ENCODE measurements at places on chromosomes 5 and 9.

DNA sequence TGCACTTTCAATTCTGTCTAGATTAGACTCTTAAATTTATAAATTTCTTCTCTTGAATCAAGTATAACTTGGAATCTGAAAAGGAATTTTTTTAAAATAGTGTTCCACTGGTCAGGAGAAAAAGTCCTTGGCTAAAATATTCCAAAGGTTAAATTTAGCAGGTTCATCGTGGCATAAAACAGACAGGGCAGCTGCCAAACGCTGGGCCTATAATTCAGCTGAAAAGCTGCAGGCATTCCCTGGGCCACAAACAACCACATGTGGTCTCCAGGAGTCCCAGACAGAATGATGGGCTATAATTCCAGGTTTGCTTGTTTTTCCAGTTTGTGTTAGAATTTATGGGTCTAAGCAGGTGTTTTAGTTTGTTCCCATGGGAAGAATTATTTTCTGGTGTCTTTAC, 71.1 kb upstream of the RETREG1 start:
- DNase-seq = no peak

GRCh38 chr5:172789687-172790495, 18.9 kb upstream of the DUSP1 start:
- no peak for DNase-seq

DNA sequence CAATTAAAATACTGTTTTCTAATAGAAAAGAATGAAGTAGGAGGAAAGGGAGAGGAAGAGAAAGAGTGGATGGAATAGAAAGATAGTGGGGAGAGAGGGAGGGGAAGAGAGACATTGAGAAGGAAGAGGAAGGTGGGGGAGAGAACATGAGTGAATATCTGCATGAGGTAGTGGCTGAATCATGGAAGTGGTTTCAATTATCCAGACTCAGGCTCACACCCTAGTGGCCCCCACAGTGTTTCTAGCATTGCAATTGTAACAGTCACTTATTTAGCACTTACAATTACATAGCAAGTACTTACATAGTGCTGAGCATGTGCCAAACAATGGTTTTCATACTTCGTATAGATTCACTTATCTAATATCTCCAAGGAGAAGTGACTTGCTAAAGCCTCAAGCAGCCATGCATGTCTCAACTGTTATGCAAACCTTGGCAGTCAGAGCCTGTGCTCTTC, 72.7 kb downstream of the CAST start:
- DNase-seq = no peak

DNA sequence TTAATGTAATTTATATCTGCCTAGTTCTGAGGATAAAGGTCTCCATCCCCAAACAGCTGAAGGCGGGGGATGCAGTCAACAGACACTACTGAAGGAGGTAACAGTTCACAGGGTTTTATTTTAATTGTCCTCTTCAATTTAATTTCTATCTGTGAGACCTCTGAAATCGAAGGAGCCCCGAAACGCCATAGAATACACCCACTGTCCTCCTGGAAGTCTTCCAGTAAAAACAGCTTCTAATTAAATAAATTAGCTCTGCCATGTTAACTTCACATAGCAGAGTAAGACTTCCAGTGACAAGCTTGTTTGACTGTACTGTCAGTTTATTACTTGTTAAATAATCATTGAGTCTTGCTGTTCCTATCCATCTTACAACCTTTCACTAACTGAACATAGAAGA, 193.5 kb downstream of the SEC61B start:
- no peak for DNase-seq

DNA sequence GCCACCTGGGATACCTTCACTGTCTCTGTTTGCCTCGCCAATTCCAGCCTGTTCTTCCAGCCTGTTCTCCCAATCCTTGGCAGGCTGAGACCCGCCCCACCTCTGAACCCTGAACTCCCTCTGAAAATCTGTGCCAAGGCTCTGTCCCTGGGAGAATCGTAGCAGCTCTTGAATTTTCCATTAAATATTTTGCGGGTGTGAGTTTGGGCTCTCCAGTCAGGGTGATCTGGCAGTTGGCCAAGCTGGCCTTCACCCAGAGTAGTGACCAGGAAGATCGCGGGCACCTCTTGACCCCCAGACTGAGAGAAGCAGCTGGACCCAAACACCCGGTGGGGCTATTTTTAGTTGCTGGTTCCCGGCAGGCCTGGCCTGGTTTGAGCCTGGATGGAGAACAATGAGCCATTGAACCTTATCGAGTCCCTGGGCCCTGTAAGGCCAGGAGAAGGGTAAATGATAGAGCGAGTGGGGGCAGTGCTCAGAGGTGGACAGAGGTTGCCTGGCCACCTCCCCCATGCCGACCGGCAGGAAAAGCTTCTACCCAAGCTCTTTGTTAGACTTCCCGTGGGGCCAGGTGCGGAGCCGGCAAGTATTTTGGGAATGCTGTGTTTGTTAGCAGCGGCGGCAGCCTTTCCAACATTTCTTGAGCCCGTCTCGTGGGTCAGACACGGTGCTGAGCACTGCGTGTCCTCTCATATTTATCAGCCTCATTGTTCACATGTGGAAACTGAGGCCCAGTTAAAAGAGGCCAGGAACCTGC, 146.2 kb downstream of the RGS3 start:
- peak; percentile 95 for DNase-seq

DNA sequence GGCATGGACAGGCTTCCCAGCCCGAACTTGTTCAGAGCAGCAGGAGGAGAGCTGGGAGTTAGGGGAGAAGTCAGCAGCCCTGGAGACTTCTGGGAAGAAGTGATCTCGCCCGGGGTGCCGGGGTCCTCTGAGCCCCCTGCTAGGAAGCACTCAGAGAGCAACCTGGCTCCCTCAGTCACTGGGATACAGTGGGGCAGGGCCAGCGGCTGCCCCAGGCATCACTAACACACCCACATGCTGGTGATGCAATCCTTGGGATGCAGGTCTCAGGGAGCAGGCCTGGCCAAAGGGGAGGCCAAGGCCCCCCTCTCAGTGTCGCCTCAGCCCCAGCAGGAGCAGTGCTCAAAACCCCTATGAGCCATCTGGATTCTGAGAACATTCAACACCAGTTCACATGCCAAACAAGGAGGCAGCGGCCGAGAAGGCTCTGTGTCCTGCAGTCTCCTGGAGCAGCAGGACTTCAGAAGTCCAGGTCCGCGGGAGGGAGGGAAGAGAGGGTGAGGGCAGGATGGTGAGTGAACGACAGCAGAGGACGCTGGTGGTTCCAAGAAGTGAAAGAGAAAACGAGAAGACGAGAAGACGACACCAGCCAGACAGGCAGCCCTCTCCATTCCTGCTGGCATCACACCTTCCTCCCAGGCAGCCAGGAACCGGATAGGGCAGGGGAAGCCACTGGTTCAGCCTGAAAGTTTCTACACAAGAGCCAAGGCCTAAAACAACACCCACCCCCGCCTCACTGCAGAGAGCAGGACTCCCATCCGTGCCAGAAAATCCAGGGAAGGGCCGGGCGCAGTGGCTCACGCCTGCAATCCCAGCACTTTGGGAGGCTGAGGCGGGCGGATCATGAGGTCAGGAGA, 2.3 kb downstream of the PNPLA7 start:
- DNase-seq = no peak

DNA sequence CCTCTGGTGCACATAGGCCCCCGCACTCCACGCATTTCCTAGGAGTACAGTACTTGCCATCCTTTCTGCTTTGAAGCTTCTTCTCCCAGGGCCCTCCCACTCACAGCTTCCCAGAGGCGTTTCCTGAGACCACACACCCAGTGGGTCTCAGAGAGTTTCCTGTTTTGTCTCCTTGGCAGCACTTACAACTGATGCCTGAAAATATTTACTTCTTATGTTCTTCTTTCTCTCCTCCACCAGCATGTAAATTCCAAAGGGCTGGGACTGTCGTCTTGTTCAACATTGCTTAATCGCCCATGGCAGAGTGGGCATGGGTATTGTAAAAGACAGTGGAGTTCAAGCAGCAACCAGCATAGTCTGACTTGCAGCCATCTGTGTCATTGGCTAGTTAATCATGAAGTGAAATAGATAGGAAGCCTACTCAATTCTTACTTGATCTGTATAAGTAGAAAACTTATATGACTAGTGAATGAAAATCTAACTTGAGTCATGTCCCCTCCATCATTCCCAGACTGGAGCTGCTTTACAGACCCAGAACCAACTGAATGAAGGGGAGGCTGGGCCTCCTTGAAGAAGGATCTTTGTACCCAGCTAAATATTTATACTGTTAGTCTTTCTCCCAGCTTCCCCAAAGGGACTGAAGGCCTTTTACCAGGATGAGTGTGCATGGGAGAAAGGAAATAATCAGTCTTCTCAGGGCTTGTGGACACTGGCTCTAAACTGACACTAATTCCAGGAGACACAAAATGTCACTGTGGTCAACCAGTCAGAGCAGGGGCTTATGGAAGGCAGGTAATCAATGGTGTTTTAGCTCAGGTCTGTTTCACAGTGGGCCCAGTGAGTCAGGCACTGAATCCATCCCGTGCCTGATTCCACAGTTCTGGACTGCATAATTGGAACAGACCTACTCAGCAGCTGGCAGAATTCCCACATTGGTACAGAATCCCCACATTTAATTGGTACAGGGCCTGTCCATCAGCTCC, 116.4 kb downstream of the SV2C start:
- no peak for DNase-seq

- DNase-seq = no peak
Measured at GRCh38 chr9:137645211-137645610, 26.4 kb downstream of the EHMT1 start.
